ENCODE measurements at places on chromosomes 1 and 21.

DNA sequence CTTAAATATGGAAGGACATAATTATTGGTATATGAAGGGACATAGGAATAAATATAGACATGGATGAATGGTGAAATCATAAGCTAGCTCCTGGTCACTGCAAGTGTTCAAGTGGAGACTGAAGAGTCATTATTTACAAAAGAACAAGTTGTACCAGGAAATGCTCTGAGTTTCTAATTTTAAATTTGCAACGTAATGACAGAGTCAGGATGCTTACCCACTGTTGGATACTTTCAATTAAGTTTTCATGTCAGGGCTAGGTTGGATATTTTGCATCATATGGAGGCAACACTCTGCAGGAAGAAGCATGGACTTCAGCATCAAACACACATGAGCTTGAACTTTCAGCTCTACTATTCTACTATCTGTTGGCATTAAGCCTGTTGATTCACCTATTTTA is 499.6 kb upstream of the C1orf87 start:
- no peak for DNase-seq

DNA sequence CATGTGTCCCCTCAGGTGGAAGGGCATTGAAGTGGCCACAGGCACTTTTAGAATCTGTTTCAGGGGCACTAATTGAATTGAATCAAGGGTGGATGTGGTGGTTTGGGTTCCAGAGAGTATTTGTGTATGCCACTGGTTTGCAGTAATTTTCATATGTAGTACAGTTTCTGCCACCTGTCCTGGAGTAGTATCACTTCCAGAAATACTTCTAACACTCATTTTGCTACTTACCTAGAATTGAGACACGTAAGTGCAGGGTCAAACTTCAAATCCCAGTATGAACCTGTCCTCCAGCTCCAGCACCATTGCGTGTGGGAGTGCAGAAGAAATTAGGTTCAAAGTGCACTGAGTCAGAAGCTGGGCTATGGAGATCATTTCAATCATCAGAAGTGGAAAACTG is 26.8 kb downstream of the RSPH1 start:
- no peak for DNase-seq

GRCh38 chr1:96073100-96073499 is 648.5 kb upstream of the PTBP2 start:
- no peak for DNase-seq

DNA sequence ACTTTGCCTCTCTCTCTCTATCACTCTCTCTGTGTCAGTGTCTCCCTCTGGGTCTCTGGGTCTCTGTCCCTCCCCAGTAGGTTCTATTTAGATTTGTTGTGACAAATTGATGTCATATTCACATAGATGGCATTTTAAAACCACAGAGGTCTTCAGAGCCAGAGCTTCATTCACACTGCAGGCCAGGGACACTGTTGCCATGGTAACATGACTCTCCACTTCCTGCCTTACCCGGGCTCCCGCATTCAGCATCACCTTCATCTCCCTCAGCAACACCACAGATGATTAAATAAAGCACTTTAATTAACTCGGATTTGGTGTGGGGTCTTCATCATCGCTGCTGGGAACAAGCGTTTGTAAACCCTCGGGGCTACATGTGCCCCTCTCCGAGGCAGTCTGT is 132.6 kb downstream of the ETS2 start:
- DNase-seq: no peak

DNA sequence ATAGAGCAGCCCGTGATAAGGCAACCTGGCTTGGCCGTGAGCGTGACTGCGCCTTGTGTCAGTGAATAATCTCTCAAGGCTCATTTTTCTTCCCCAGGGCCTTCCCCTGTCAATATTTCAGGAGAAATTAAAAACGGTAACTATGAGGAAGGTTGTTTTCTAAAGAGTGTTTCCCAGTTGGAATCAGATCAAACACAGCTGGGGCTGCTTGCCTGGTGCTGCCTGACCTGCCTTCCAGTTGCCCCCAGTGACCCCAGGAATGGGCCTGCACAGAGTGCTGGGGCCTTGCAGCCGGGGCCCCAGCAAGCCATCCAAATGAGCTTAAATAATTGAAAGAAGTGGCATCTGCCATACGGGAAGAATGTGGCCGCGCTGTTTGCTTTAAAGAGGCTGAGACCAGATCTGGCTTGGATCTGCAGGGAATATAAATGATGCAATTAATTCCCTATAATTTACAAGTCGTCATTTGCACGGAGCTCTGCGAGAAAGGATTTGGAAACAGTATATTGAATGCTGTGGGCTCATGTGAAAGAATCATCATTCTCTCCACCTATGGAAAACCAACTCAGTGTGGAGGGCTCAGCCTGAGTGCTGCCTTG is 203.9 kb downstream of the C1orf94 start:
- DNase-seq: no peak

- DNase-seq: peak; percentile 54
Measured at GRCh38 chr1:162538815-162539431, 22.6 kb upstream of the UAP1 start.

GRCh38 chr1:233569636-233570035 is 44.3 kb upstream of the KCNK1 start:
- DNase-seq: no peak

DNA sequence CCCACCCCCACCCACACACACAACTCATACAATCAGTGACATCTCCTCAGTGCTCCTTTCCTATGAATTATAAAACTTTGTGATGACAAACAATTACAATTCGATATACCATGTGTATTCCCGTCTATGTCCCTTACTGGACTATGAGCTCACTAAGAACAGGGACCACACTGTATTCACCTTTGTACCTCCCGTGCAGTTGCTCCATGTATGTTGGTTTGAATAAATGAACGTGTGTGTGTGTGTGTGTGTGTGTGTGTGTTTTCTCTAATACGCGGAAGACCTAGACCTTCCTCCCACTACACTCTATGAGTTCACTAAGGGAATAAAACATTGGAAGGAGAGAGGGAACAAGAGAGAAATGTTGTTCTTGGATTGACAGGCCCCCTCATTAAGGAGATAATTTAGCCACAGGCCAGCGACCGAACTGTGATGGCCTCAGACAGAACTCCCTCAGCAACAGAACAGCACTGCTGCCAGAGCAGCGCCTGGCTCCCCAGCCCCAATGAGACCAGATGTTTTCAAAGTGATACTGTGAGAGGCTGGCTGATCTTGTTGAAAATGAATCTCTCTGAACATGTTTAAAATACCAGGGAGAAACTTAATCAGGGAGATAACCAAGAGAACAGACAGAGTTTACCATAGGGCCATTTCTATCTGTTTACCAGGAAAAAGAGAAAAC is 21.7 kb downstream of the BCAR3 start:
- DNase-seq: no peak

- DNase-seq: no peak
Measured at GRCh38 chr1:83796409-83796808, 202.5 kb downstream of the TTLL7 start.

DNA sequence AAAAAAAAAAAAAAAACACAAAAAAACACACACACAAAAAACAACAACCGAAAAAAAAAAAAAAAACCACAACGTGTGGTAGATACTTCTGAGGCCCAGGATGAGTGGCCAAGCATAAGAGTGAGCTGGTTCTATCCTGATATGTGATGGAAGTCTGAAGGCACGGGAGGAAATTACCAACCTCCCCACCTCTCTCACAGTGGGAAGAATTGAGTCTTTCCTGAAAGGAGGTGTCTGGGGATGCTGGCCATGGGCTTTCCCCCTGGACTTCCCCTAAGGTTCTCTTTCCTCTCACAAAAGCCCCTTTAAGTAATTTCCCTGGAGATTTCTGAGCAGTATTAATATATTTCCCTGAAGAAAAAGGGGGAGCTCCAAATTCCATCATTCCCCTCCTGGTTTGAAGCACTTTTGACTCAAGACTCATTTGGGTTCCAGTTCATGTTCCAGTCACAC is 5.2 kb downstream of the TMCC2 start:
- no peak for DNase-seq

GRCh38 chr1:17318262-17318661 is 10.3 kb downstream of the PADI4 start:
- no peak for DNase-seq

- no peak for DNase-seq
Measured at GRCh38 chr21:35699361-35699760, 361.0 kb downstream of the SETD4 start.

DNA sequence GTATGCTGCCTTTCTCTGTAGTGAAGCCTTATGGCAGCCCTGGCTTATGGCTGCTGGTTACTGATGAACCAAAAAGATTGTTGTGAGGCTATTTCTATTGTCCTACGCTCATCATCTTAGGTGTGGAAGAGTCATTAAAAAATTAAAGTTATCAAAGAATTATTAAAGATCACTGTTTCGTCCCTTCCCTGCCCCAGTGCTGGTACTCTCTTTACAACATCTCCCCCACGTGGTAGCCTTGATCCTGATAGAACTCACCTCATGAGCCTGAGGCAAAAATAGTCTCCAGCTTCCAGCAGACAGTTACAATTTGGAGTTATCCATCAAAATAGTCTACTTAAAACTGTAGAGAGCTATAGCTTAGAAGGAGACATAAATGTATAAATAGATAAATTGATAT is 201.5 kb downstream of the S1PR1 start:
- no peak for DNase-seq

GRCh38 chr1:221704306-221704705 is 37.6 kb downstream of the DUSP10 start:
- no peak for DNase-seq

GRCh38 chr21:16590186-16590585 is 860.4 kb downstream of the USP25 start:
- no peak for DNase-seq

GRCh38 chr1:66652556-66652955 is 99.7 kb upstream of the DYNLT5 start:
- DNase-seq: no peak

- no peak for DNase-seq
Measured at GRCh38 chr1:170993151-170993550, 57.8 kb downstream of the MROH9 start.

DNA sequence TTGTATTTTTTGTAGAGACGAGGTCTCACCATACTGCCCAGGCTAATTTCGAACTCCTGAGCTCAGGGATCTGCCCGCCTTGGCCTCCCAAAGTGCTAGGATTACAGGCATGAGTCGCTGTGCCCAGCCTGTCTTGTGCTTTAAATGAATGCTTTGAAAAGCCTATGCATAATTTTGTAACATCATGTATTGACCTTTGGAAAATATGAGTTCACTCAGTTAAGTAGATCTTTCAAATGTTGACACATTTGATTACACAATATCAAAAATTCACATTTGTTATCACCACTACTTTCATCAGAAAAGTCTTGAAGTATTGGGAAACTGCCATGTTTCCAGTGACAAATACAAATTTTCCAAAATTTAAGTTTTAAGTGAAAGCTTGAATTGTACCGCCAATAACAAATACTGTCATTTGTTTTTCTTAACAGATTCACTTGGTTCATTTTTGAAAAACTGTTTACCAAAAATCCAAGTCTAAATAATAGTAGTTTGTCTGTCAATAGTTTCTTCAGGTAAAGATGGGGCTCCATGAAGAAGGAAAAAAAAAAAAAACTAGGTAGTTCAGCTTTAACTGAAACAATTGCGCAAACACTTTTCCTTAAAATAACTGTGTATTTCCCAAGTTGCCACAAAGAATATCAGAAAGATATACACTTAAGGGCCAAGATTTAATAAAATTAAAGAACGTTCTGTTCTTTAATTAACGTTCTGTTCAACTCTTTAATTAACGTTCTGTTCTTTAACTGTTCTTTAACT is 233.2 kb upstream of the NR5A2 start:
- no peak for DNase-seq

DNA sequence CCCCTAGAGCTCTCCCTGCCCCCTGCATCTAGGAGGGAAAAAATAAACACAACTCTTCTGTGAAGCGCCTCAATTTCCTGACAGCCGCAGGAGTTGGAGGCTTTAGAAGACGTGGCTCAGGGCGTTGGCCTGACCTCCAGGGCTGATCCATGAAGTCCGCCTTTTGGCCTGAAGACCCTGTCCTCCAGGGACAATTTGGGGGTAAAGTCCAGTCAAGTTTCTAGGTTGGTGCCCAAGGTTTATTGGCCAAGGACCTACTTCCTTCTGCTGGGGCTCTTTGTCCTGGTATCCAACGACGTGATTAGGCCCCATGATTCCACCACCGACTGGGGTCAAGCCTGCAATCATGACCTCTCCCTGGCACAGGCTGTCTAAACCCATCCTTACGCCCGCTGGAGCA is 54.9 kb downstream of the PTPRF start:
- DNase-seq: no peak

GRCh38 chr1:155529109-155529508 is 33.5 kb downstream of the ASH1L start:
- no peak for DNase-seq

GRCh38 chr1:64757213-64757612 is 12.3 kb downstream of the RAVER2 start:
- DNase-seq: no peak

GRCh38 chr21:39845571-39846130 is 21.6 kb upstream of the PCP4 start:
- no peak for DNase-seq

DNA sequence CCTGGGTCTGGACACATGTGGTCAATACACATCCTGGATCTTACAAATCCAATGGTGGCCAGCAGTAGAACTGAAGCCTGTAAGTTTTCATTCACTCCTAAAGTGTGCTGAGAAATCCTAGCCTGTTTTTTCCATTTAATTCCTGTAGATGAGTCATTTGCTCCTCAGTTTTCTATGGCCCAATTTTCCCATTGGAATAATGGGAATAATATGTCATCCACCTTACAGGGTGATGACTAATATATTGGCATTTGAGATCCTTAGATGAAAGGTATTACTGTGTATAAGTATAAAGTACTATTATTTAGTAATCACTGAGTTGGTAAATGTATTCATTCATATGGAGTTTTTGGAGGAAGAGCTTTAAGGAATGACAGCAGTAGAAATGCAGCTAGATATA is 89.7 kb upstream of the ADAR start:
- peak; percentile 89 for DNase-seq

DNA sequence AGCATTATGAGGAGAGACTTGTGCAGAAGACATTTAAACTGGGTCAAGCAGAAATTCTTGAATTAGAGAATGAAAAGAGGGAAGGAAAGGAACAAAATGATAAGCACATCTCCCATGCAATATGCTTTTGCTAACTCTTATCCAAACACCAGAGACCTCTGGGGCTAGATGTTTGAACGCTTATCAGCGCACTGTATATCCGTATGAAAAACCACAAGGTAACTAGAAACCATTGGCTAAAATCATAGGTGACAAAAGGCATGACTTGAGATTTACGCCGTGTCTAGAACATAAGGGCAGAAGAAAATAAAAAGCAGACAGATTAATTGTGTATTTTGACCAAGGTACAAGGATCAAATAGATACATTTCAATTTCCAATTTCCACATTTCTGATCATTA is 38.0 kb upstream of the TIAM1 start:
- no peak for DNase-seq

DNA sequence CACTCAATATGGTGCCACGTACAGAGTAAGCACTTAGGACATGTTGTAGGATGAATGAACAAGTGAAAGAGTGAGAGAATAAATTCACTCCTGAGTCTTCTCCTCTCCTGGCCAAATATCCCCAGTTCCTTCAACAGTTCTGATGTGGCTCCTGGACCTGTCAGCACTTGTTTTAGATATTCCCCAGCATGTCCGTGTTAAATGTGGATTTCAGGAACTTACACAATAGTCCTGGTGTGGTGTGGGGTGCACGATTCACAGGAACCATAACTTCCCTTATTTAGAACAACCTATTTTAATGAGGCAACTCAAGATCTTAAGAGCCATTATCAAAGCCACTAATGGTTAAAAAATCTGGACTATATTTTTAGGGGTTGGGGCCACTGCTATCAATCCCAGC is 39.0 kb upstream of the MYSM1 start:
- no peak for DNase-seq
